ENCODE measurements at places on chromosomes 16 and 17.

GRCh38 chr16:81583893-81584631 lies 139.5 kb downstream of the CMIP start:
- no peak for DNase-seq

GRCh38 chr16:85448557-85449190 lies 164.4 kb upstream of the GSE1 start:
- no peak for DNase-seq

GRCh38 chr17:51185763-51186332 lies 19.6 kb downstream of the NME2 start:
- no peak for DNase-seq

DNA sequence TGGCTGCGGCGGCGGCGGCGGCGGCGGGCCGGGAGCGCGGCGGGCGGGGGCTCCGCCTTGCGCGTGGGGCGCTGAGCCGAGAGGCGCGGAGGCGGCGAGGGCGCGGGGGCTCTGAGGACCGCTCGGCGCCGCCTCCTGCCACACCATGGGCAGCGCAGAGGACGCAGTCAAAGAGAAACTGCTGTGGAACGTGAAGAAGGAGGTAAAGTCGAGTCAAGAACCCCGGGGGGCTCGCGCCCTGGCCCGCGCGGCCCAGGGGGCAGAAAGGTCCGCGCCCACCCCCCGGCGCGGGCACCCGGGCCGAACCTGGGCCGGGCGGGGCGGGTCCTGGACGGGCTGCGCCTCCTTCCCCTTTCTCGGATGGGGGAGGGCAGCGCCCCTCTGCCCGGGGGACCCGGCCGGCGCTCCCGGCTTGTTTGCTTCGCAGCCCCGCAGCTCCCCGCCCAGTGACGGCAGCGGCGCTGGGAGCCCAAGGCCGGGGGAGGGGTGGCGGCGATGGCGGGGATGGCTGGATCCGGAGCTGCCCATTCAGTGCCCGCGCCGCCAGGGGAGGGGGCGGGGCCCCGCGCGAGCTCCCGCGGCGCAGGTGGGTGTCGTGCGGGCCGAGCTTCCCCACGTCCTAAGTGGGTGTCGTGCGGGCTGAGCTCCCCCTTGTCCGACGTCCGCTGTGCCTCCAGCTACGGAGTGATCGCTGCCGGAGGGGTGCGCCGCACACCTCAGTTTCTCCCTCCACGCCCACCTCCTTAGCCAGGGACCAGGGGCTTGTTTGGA lies 428 bp downstream of the SGSM2 start:
- DNase-seq: no peak

DNA sequence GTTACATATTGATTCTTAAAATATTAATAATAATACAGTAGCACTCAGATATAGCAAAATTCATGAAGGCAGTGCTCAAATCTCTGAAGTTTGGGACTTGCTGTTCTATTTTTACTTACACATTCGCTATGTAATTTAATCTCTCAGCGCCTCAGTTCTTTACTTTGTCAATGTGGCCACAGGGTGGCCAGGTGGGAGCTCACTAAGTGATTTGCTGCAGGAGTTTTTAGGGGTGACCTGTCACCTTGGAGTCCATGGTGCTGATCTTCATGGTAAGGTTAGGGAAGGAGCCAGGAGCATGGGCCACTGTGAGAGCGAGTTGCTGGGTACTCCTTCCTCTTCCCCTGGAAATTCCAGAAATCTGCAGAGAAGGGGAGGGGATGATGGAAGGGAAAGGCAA lies 28.1 kb downstream of the VWA3A start:
- DNase-seq: no peak

All from HS-5 (cell line).